ENCODE measurements at places on chromosomes 6 and 20.

- DNase-seq, result no peak
Measured at GRCh38 chr20:11277170-11277569, 603.4 kb upstream of the JAG1 start.

- DNase-seq, result no peak
Measured at GRCh38 chr6:16482702-16483314, 244.4 kb downstream of the GMPR start.

DNA sequence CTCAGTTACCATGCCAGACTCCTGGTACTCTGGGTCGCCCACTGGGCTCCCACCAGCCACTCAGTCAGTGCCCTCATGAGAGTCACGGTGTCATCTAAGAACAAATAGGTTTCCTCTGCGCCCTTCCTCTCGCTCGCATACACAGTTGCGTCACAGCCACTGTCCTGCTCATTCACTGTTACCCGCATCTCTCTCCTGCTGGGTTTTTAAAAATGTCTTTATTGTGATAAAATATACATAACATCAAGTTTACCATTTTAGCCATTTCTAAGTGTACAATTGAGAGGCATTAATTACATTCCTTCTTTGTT lies 4.0 kb downstream of the TEAD3 start:
- no peak for DNase-seq

GRCh38 chr6:156925718-156926607 lies 148.8 kb downstream of the ARID1B start:
- no peak for DNase-seq

DNA sequence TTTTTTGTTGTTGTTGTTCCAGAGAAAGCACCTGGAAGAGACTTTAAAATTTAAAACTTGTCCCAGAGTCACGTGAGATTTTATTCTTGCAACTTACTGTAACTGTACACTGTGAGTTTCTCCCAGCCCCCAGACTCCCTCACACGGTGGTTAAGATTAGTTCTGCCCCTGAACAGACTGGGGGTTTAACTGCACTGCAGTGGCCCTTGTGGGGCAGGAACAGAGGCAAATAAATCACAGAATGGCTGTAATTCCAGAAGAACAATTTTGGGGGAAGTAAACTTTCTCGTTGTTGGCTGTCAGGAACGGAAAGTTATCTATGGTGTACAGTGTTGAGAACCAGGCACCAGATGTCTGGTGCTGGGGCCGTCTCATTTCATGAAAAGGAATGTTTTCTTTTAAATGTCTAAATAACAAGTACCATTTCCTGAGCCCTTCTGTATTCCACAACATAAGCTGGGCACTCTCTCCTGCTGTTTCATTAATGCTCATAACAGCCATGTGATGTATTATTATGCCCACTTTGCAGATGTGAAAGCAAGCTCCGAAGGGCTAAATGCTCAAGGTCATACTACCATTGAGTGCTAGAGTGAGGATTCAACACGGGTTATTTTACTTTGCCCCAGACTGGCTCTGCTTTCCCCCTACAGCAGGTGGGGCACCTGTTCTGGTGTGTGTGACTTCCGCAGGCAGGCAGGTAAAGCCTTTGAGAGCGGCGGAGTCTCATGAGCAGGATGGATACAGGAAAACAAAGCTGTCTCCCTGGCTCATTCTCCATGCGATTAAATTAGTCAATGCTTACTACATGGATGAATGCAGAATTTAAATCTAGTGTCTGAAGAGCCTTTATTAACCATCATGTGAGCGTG lies 30.5 kb downstream of the CNKSR3 start:
- DNase-seq, result no peak

GRCh38 chr6:10838794-10839333 lies 525 bp upstream of the MAK start:
- no peak for DNase-seq

DNA sequence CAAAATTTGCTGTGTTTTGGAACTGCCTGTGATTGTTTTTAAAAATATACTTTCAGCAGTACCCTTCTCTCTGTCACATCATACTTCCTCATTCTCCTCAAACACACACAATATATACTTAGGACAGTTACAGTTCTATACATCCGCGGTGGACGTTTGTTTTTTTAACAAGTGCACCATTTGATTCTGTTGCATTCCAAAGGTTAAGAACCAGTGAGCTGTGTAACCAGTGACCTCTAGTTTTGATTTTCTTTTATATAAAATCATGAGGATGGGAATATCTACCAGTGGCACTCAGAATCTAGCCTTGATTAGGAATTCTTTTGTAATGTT lies 152.8 kb downstream of the CARMIL1 start:
- DNase-seq, result no peak

- no peak for DNase-seq
Measured at GRCh38 chr6:5665173-5665572, 341.6 kb downstream of the NRN1 start.

DNA sequence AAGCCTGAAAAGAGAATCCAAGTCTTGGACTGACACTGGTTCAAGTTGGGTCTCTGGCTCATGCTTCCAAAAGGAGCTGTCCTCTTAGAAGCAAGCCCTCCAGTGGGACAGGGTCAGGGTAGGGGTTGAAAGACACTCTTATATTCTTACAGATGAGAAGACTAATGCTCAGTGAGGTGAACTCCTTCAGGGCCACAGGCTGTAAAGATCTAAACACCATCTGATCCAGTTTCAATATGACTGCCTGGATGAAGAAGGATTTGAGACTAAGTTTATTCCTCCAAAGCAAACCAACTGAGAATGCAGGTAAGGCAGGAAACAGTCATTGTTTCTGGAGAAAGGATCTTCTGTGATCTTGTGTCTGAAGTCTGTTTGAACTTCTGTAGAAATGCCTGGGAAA lies 99.0 kb upstream of the TAB2 start:
- no peak for DNase-seq

DNA sequence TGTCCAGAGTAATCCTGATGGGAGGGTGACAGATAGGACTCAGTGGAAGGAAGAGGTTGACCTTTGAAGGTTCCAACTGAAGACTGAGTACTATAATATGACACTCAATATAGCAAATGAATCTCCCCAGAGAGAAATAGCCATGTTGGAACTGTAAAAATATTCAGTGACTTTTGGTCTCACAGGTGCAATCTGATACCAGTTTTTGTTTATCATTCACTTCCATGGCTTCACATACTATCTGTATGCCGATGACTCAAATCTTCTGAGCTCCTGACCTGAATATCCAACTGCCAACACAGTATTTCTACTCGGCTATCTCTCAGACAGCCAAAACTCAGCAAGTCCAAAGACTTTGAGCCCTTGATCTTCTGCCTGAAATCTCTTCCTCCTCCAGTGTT lies 21.8 kb upstream of the PKHD1 start:
- no peak for DNase-seq

GRCh38 chr6:123925842-123926399 lies 122.3 kb downstream of the NKAIN2 start:
- DNase-seq, result no peak

GRCh38 chr20:59948828-59949720 lies 8.9 kb downstream of the FAM217B start:
- peak; percentile 41 for DNase-seq

Data from LoVo (cell line).